ENCODE measurements at places on chromosomes 6 and 20. TPM values are rescaled to one million over a fixed set of nuclear protein-coding genes. Genes with fewer than 3 reads are reported as not detected.

DNA sequence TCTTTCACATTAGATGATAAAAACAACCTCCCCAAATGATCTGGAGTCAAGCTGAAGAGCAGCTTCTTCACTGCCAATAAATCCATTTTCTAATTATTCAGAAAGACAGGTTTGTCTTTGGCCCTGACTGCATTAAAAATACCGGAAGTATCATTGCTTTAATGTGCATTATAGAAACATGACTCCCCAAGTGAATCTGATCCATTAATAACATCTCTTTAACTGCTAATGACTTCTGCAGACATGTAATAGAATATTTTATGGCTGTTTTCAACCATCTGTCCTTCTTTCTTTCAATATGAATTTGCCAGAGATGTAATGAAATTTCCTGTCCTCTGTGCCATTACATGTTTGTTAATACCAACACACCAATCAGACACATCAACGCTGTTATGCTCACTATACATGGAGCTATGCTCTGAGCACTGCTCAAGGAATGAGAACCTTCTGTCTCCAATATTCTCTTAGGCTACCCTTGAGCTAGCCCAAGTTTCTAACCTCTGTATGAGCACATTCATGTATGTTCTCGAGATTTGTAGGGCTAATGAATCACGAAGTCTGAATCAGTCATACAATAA lies 87.8 kb downstream of the LYRM4 start:
- H3K36me3 ChIP-seq: no peaks in the 10 kb centered on the region
- peak overlapping the region; percentile 89 for H3K27ac ChIP-seq
- H3K4me3 ChIP-seq: peak overlapping the region; percentile 82
- no peak for DNase-seq
- H3K4me1 ChIP-seq: peaks cover 50% of the 10 kb centered on the region
- no peaks in the 10 kb centered on the region for H3K27me3 ChIP-seq

GRCh38 chr6:148997865-148998264 lies 251.0 kb downstream of the UST start:
- peaks cover 20% of the 10 kb centered on the region for H3K36me3 ChIP-seq
- H3K27me3 ChIP-seq: no peaks in the 10 kb centered on the region
- no peak for DNase-seq
- H3K4me1 ChIP-seq: peaks cover 26% of the 10 kb centered on the region
- H3K4me3 ChIP-seq: no peak overlapping the region

DNA sequence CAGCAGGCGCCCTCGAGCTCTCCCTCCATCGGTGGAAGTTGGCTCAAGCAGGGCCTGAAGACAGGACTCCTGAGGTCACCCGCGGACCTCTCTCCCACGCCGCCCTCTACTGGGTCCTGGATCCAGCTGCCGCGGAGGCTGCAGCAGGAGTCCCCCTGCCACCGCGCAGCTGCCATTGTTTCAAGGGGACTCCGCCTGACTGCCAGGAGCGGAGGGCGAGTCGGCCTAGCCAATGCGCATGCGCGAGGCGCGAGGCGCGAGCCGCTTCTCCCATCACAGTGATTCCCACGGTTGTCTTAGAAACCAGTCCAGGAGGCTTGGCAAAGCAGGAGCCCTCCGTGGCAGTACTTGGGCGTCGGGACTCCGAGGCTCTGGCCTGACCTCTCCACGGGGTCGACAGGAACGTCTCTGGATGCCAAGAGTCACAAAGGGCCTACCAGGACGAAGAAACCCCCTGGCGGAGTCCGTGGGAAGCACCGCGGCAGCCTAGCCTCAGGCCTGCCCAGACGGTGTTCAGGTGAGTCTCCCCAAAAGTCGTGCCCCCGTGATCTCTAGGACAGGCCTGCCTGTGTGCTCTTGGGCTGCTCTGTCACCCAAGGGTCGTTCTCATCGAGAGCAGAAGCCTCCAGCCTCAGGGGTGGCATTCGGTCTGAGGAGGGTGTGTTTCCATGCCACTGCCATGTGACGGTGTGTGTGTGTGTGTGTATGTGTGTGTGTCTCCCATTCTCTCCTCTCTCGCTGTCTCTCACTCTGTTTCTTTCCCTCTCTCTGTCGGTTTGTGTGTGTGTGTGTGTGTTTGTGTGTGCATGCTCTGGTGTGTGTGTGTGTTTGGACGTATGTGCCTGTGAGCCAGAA lies 290.6 kb upstream of the ZNF337 start:
- H3K27ac ChIP-seq: peak overlapping the region; percentile 47
- H3K27me3 ChIP-seq: peaks cover 13% of the 10 kb centered on the region
- H3K4me1 ChIP-seq: peaks cover 12% of the 10 kb centered on the region
- no peaks in the 10 kb centered on the region for H3K36me3 ChIP-seq

COL21A1 gene
- not detected for total RNA-seq

DNA sequence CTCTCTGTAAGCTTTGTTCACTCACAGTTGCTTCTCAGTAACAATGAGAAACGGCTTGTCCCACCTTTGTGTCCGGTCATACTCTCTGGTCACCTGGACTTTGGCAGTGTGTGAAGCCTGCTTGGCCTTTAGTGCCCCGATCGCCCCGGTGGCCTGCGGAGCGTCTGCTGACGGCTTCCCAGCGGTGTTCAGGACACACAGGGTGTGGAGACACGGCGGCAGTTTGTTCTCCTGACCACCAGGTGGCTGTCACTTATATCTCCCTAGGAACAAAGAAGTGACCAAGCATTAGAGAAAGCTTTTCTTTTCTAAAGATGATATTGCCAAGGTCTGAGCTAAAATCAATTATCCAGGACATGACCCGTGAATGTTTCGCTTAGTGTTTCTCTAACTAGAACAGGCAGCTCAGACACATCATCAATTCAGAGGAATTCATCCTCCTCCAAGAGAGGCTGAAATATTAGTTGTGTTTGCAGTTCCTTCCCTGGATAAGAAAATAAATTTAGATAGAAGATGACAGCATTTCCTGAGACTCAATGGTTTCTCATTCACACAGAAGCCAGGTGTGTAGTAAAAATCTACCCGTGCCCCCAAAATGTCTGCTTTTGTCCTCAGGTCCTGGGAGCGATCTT lies 167.4 kb upstream of the THBS2 start:
- H3K36me3 ChIP-seq: no peaks in the 10 kb centered on the region
- no peak overlapping the region for H3K27ac ChIP-seq
- H3K4me1 ChIP-seq: no peaks in the 10 kb centered on the region
- no peaks in the 10 kb centered on the region for H3K27me3 ChIP-seq
- no peak for DNase-seq

GRCh38 chr6:138427701-138428100 lies 23.7 kb downstream of the HEBP2 start:
- peaks cover 5% of the 10 kb centered on the region for H3K4me1 ChIP-seq
- H3K4me3 ChIP-seq: no peak overlapping the region
- no peak for DNase-seq
- H3K27me3 ChIP-seq: peaks cover 1% of the 10 kb centered on the region
- H3K36me3 ChIP-seq: no peaks in the 10 kb centered on the region

ZGPAT gene
- 52.6 TPM for total RNA-seq

PPP1R11 gene
- 56.6 TPM for total RNA-seq

- H3K27ac ChIP-seq: peak overlapping the region; percentile 57
- no peak overlapping the region for H3K4me3 ChIP-seq
- H3K27me3 ChIP-seq: no peaks in the 10 kb centered on the region
- DNase-seq: no peak
Measured at GRCh38 chr6:15504581-15505350, 158.1 kb downstream of the DTNBP1 start.

DNA sequence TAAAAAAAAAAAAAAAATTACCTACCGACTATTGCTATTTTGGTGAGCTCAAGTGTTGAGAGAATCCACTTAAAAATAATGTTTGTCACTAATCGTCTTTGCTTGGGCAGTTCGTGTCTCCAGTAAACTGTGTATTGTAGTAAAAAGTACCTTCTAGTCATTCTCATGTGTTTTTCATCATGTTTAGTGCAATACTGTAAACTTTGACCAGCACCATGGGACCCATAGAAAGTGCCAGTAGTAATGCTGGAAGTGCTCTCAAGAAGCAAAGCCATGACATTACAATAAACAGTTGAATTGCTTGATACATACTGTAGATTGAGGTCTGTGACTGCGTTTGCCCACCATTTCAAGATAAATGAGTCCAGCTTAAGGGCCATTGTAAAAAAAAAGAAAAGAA lies 395.2 kb downstream of the BCKDHB start:
- H3K4me1 ChIP-seq: no peaks in the 10 kb centered on the region
- H3K4me3 ChIP-seq: no peak overlapping the region
- H3K27me3 ChIP-seq: peaks cover 20% of the 10 kb centered on the region
- DNase-seq: no peak

GRCh38 chr6:140833408-140833807 lies 1299.3 kb upstream of the GJE1 start:
- peaks cover 3% of the 10 kb centered on the region for H3K27me3 ChIP-seq
- no peak for DNase-seq
- H3K4me1 ChIP-seq: no peaks in the 10 kb centered on the region

DHX16 gene
- 45.6 TPM for total RNA-seq

- DNase-seq: no peak
- peaks cover 19% of the 10 kb centered on the region for H3K36me3 ChIP-seq
- no peak overlapping the region for H3K27ac ChIP-seq
Measured at GRCh38 chr6:15462717-15463525, 199.9 kb downstream of the DTNBP1 start.

KIAA1755 gene
- total RNA-seq: not detected

- H3K4me3 ChIP-seq: no peak overlapping the region
- H3K36me3 ChIP-seq: no peaks in the 10 kb centered on the region
- H3K27ac ChIP-seq: no peak overlapping the region
- no peaks in the 10 kb centered on the region for H3K4me1 ChIP-seq
- no peak for DNase-seq
Measured at GRCh38 chr6:167850782-167851181, 24.1 kb downstream of the AFDN start.

PROKR2 gene
- total RNA-seq: not detected

CLPSL1 gene
- not detected for total RNA-seq

- peak overlapping the region; percentile 42 for H3K4me3 ChIP-seq
- peaks cover 15% of the 10 kb centered on the region for H3K27me3 ChIP-seq
- no peaks in the 10 kb centered on the region for H3K36me3 ChIP-seq
- peak overlapping the region; percentile 50 for H3K27ac ChIP-seq
- H3K4me1 ChIP-seq: peaks cover 32% of the 10 kb centered on the region
Measured at GRCh38 chr6:28523241-28523622, 2.4 kb upstream of the GPX5 start.

GRCh38 chr6:25169553-25169952 lies 109.6 kb upstream of the CARMIL1 start:
- H3K27me3 ChIP-seq: peaks cover 10% of the 10 kb centered on the region
- no peak for DNase-seq

PRSS35 gene
- not detected for total RNA-seq

DNA sequence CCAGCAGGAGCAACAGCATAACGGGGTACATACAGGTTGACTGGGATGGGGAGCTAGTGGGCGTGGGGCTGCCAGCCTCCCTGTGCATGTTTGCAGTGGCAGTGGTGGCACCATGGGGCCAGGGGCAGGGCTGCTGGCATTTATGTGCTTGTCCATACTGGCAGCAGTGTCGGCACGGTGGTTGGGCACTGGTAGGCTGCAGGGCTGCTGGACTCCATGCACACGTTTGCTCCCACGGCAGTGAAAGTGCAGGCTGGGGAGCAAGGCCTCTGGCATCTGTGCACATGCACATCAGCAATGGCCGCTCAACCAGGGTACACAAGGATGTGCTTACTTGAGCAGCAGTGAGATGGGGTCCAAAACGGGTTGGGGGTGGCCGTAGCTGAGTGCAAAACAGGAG lies 159.5 kb upstream of the KHDRBS2 start:
- no peaks in the 10 kb centered on the region for H3K36me3 ChIP-seq
- no peaks in the 10 kb centered on the region for H3K27me3 ChIP-seq
- no peaks in the 10 kb centered on the region for H3K4me1 ChIP-seq
- H3K27ac ChIP-seq: no peak overlapping the region
- H3K4me3 ChIP-seq: no peak overlapping the region

DNA sequence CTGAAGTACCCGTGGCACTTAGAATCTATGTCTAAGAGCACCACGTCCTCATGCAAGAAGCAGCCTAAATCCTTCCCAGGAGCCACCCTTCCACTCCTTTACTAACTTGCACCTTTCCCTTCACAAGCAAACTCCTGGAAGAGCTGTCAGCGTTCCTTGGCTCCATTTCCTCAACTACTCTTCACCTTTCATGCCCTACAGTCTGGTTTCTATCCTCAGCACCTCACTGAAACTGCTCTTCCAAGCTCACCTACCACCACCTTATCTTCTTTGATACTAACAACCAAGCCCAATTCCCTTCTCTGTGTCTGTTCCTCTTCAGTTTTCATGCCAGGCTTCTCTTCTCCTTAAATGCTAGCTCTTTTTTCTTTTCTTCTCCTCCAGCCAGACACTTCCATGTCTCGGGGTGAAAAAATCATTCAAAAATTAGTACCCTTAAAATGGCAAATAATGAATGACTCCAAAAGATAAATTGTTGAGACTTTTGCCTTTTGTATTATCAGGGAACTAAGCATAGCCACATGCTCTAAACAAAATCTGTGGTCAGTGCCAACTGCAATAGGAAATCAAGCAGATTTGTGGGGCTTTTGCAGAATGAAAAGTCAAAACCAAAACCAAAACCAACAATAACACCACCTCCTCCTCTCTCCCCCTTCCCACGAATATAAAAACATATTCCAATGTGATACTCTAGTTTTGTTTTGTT lies 149.6 kb upstream of the KCNK16 start:
- H3K36me3 ChIP-seq: no peaks in the 10 kb centered on the region
- H3K4me3 ChIP-seq: no peak overlapping the region
- no peaks in the 10 kb centered on the region for H3K4me1 ChIP-seq
- H3K27me3 ChIP-seq: peaks cover 1% of the 10 kb centered on the region
- no peak overlapping the region for H3K27ac ChIP-seq

FOXF2 gene
- total RNA-seq: not detected

DNA sequence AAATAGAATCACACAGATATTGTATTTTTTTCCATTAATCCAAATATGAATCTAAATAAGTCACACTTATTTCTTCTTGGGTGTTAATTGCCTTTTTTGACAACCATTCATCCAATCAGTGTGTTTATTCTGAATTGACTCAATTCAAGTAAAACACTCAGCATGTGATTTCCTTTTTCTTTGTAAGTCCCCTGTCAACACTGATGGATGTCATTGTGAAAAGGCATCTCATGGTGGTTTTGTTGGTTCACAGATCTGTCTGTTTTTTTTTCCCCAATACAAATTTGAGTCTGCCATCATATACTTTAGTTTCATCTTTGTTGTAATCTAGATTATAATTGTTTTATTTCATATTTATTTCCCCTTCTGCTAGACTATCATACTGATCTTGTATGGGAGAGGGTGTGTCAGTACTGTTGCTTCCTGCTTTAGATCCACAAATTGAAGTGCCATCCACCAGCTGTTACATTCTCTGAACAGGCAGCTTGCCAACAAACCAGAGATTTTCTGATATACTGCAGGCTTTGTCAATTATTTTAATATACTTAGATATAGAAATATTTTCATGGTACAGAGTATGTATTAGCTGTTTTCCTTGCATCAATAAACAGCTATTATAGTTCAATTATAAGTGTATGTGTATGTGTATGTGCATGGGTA lies 64.2 kb upstream of the FLRT3 start:
- no peaks in the 10 kb centered on the region for H3K36me3 ChIP-seq
- DNase-seq: no peak
- H3K27ac ChIP-seq: no peak overlapping the region
- H3K4me1 ChIP-seq: no peaks in the 10 kb centered on the region
- H3K4me3 ChIP-seq: no peak overlapping the region

- no peaks in the 10 kb centered on the region for H3K27me3 ChIP-seq
- DNase-seq: no peak
- no peak overlapping the region for H3K4me3 ChIP-seq
- H3K27ac ChIP-seq: peak overlapping the region; percentile 2
- no peaks in the 10 kb centered on the region for H3K36me3 ChIP-seq
Measured at GRCh38 chr20:33480048-33480447, 9.8 kb upstream of the CBFA2T2 start.

CENPW gene
- 1.1 TPM for total RNA-seq

Data from naive thymus-derived CD8-positive, alpha-beta T cell (primary cell).